ENCODE measurements at places on chromosomes 2 and 18.

GRCh38 chr2:159290289-159290907 is 3.9 kb upstream of the WDSUB1 start:
- DNase-seq, result no peak

GRCh38 chr18:55877321-55877720 is 289.3 kb upstream of the TCF4 start:
- no peak for DNase-seq

- no peak for DNase-seq
Measured at GRCh38 chr2:158211502-158211901, 109.8 kb downstream of the UPP2 start.

- DNase-seq, result no peak
Measured at GRCh38 chr2:6564326-6564725, 301.4 kb downstream of the CMPK2 start.

DNA sequence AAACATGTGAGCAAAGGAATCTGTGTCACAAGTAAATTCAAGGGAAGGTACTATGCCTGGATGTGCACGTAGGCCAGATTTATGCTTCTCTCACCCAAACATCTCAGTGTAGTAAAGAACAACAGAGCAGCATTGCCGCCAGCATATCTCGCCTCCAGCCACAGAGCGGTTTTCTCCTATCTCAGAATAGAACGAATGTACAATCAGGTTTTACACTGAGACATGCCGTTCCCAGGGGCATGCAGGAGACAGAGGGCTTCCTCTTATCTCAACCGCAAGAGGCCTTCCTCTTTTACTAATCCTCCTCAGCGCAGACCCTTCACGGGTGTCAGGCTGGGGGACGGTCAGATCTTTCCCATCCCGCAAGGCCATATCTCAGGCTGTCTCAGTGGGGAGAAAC is 175.3 kb downstream of the RPIA start:
- no peak for DNase-seq

GRCh38 chr2:239399921-239400595 is 762 bp downstream of the HDAC4 start:
- DNase-seq, result no peak

- no peak for DNase-seq
Measured at GRCh38 chr2:173997269-173997668, 32.1 kb upstream of the SP3 start.

DNA sequence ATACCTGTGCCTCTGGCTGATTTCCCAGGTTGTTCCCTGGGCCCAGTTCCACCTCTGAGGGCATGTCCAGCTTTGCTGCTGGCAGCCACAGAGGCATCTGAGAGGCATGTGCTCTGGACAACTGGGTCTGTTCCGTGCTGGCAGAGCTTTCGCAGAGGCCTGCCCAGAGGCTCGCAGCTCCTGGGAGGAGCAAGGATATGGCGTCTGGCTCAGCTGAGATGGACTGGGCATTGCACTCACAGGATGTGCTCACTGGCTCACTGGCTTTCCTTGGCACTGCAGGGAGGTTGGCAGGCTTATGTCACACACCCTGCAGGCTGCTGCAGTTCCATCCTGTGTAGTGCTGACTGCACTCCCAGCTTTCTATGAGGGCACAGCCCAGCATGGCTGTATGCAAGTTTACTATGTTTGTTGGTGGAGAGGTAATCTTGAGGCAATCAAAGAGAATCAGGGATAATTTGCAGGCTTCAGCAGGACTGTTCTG is 172.3 kb downstream of the PRKCE start:
- no peak for DNase-seq

DNA sequence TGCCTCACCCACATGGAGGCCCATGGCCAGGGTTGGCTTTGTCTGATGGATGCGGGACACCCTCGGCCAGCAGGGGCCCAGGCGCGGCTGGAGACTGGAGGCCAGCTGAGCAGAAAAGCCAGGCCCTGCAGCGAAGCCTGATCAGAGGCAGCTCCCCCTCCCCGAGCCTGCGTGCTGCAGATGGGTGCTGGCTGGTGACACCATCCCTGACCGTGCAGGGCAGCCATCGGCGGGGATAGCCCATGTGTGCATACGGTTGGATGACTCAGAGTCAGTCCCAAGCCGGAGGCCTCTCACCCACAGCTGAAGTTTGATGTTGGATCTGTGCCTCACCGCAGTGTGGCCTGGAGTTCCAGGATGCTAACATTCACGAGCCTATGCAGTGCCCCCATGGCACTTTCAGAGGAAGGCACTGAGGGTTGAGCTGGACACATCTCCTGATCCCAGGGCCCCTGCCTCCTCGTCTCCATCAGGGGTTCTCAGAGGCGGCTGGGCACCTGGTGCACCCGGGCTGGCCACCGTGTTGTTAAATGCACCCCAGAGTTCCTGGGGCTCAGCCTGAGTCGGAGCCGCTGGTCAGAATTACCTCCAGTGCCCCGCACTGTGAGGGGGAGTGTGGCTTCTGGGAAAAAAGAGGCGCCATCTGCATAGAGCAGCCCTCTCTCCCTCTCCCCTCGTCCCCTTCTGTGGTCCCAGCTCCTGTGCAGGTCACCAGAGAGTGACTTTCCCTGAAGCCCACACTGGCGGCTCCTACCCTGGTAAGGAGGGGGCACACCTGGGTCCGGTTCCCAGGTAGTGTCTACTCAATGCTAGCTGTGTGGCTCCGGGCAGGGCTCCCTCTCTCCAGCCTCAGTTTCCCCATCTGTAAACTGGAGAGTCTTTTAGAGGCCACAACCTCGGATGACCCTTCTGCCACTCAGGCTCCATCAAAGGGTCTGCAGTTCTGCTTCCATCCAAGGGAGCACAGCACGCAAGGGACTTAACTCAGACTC is 19.4 kb upstream of the KIF1A start:
- DNase-seq, result no peak

Data from effector memory CD4-positive, alpha-beta T cell (primary cell).